ENCODE measurements at places on chromosomes 7 and 10.

GRCh38 chr7:26153241-26153822 lies 1.3 kb downstream of the NFE2L3 start:
- DNase-seq = no peak

DNA sequence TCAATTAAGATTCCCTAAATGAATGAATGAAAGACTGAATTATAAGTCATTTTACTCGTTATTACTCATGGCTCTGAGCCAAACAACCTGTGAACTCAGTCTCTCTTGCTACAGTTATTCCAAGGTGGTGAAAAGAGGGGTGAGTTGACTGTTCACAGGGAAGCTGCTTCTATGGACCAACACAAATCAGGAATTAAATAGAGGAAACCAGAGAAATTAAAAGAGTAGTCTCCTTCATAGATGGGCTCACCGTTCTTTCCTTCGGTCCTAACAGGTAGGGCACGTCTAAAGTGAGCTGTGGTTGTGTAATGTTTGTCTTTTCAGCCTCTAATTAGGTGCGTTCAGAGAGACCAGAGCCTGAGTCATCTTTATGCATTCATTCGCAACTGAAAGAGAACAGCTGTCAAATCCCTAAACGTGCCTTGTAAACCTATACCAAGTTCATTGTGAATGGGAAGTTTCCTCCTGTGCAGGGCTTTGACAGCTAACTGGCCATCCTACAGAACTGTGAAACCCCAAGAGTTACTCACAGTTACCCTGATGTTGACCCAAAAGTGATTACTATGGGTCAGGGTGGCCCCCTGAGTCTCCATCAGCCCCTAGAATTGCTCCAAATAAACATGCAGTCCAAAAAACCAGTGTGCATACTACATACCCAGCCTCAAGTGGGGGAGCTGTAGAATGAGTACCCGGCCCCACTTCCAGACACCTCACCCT lies 18.2 kb upstream of the C10orf53 start:
- DNase-seq = no peak

GRCh38 chr7:156603011-156603410 lies 37.6 kb upstream of the RNF32 start:
- no peak for DNase-seq

- no peak for DNase-seq
Measured at GRCh38 chr10:115956225-115957011, 316.6 kb downstream of the GFRA1 start.

DNA sequence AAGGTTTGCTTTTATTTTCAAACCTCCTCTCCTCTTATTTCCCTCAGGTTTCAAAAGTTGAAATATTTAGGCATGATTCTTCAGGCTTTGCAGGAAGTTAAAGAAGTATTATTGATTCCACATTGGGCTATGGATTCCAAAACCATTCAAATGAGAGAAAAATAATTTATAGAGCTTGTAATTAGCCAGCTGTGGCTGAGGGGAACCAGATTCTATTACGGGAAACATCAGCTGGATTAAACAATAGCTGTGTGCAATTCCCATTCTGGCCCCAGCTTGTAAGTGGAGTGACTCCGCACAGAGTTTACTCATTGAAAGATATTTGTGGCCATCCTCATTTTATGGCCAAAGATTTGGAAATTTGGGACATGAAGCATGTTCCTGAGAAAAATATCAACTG lies 77.0 kb upstream of the PHYHIPL start:
- no peak for DNase-seq

DNA sequence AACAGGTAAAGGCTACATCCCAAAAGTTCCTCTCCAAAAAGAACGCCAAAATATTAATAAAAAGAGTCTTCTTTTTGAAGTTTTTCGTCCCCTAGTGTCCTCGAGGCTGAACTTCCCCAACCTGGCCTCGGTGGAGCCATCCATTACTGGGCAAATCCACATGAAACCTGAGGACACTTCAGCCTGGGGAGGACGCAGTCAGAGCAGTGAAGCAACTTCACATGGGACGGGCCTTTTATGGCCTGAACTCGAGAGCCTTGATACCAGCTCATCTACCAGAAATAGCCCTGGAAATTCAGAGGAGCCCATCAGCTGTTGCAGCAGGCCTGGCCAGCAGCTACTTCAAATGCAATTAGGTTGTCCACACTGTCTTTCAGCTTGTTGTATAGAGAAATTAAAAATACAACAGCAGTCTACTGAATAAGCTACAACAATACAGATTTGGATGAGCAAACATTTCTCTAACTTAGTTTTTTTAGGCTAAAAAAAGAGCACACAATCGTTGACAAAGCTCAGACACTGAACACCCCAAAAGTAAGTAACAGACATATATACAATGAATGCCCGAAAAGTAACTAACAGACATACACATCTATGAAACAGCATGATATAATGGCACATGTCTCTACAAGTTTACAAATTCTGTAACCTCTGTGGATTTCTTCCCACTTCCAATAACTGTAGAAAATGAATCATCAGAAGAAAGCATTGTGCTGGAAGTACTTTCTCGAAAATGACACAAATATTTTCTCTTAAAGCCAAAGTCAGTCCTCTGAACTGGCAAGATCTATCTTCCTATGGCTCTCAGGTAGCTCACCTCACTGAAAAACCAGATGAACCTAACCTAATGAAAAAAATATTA lies at the start of gene SVIL:
SVIL (minus strand) TSS at position 208 of the 862 bp plus-strand sequence. CDS start 79,913 bp downstream, outside the sequence.
- DNase-seq = no peak

- DNase-seq = no peak
Measured at GRCh38 chr7:1743481-1744230, 73.6 kb downstream of the ELFN1 start.

DNA sequence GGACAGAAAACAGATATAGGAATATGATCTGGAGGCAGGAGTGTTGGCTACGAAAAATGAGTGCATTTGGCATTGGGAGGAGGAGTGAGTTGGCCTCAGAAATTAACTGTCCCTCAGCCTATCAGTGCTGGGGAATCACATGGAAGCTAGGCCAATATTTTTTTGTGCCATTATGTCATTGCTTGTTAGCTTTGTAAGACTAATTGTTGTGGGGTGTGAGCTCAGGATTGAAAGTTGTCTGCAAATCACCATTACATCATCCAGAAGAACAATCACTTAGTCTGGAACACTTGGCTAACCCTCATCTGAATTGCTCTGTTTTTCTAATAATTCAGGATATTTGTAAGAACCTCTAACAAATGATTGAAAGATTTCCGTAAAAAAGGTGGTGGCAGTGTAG lies 45.2 kb upstream of the SEMA3D start:
- no peak for DNase-seq

- no peak for DNase-seq
Measured at GRCh38 chr10:23088609-23089008, 6.8 kb upstream of the MSRB2 start.

GRCh38 chr7:108576116-108576515 lies 6.4 kb downstream of the DNAJB9 start:
- no peak for DNase-seq

- DNase-seq = no peak
Measured at GRCh38 chr7:132321387-132321786, 254.9 kb downstream of the PLXNA4 start.

DNA sequence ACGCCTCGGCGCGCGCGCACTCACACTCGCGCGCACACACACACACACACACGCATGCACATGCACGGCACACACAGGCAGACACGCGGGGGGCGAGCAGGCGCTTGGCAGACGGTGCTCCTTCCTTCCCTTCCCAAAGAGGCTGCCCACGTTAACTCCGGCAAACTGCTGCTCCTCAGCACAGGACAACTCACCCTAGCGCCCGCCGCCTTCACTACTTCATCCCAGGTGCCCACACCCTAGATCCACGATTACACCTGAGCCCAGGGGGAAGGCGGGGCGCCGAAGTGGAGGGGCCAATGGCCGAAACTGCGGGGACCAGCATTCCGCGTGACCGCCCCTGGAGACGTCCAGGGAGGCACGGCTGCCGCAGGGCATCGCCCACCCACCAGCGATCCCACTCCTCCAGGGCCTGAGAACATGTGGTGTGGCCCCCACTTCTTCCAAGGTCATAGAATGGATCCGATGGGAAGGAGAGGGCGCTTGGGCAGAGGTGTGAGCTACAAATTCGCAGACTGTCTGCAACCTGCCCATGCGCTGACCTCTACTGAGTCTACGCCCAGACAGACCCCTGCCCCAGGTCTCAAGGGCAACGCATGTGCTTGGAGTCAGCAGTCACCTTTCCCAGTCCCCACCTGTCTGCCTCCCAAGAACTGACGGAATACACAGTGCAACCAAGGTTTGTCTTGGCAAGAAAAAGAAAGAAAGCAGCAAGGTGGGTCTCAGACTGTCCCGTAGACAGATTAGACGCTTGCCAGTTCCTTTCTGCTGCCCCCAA lies 74.6 kb downstream of the CALN1 start:
- DNase-seq = no peak

DNA sequence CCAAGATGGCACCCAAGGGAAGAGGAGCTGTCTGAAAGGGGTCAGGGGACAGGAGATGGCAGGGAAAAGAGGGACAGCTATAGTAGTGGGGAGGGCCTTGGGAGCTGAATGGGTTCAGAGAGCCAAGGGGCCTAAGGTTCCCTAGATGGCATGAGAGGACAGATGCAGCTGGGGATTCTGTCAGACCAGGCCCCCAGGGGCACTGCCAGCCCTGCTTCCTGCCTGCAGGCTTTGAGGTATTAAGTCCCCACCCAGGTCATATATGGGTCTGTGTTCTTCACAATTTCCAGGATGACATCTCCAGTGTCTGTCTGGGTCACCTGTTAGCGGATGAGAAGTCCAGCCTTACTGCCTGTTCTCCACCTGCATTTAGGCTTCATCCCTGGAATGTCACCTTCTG lies 56.7 kb downstream of the NEURL1 start:
- no peak for DNase-seq

DNA sequence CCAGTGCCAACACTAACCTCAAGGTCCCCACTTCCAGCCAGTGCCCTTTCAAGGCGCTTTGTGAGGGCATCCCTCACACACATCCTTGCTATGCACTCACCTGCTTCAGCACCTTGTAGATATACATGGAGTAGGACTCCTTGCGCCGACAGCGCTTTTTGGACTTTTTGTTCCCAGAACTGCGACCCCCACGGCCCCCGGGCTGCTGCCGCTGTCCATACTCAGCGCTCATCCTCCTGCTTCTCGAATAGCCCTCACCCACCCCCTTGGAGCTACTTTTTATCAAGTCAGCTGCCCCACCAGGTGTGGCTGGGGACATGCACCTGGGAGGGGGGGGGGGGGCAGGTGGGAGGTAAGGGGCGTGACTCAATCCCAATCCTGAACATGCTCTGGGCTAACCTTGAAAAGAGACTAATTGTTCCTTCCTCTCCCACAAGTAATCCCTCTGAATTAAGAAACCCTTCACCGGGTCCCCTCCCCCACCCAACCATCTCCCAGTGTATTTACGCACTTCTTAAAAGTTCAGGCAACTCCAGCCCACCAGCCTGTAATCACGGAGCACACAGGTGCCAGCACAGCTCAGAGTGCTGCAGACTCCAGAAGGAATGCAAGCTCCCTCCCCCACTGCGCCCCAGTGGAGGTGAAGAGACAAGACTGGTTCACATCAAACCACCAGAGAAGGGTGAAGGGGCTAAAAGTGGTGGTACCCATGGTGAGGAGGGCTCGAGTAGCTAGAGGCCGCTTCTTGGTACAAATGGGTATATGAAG lies at the start of gene H2BK1:
H2BK1 (minus strand) TSS at position 402 of the 768 bp plus-strand sequence; CDS start at position 232, 170 bp downstream.
- DNase-seq = no peak

- DNase-seq = no peak
Measured at GRCh38 chr7:158816271-158816670, 13.0 kb downstream of the ESYT2 start.

- no peak for DNase-seq
Measured at GRCh38 chr10:115295213-115295805, 202.1 kb downstream of the ATRNL1 start.

GRCh38 chr10:70672165-70673042 lies at the start of gene ADAMTS14:
Gene ADAMTS14 (plus strand): TSS chr10:70672506. CDS start chr10:70672803, 297 bp downstream.
- no peak for DNase-seq

GRCh38 chr7:138645284-138645683 lies 55.9 kb downstream of the SVOPL start:
- no peak for DNase-seq

GRCh38 chr10:72334196-72334824 lies 20.4 kb downstream of the DNAJB12 start:
- no peak for DNase-seq

- DNase-seq = no peak
Measured at GRCh38 chr7:22444181-22444971, 55.6 kb downstream of the STEAP1B start.

- no peak for DNase-seq
Measured at GRCh38 chr7:110119883-110120581, 970.9 kb upstream of the LRRN3 start.

DNA sequence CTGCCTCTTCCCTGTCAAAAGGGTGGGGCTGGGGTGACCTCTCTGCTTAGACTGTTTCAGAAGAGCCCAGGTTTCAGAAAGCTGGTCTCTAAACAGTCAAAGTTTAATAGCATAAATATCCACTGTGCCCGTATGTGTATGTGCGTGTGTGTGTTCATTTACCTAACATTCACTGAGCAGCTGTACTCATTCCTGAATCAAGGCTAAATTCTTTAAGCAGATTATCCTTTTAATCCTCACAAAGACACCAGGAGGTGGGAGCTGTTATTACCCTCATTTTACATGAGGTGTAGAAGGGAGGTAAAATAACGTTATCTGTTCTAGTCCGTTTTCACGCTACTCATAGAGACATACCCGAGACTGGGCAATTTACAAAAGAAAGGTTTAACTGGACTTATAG lies 72.2 kb downstream of the RSU1 start:
- DNase-seq = no peak

- no peak for DNase-seq
Measured at GRCh38 chr10:132294561-132295318, 13.0 kb downstream of the STK32C start.

DNA sequence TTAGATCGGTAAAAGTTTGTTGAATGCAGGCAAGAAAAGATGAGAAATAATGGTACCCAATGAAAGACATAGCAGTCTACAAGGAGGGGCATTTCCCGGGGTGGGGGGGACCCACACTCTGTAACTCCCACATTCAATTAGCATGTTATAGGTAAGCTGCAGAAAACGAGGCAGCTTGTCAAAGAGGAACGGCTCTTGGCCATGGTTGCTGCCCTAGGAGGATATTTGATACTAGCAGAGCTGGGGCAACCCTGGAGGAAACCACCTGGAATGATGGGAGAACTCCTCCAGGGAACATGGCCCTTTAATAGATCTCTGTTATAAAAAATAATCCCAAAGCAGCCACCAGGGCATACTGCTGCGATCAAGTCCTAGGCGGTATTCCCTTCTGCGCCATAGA lies 98.5 kb downstream of the EGFR start:
- no peak for DNase-seq

DNA sequence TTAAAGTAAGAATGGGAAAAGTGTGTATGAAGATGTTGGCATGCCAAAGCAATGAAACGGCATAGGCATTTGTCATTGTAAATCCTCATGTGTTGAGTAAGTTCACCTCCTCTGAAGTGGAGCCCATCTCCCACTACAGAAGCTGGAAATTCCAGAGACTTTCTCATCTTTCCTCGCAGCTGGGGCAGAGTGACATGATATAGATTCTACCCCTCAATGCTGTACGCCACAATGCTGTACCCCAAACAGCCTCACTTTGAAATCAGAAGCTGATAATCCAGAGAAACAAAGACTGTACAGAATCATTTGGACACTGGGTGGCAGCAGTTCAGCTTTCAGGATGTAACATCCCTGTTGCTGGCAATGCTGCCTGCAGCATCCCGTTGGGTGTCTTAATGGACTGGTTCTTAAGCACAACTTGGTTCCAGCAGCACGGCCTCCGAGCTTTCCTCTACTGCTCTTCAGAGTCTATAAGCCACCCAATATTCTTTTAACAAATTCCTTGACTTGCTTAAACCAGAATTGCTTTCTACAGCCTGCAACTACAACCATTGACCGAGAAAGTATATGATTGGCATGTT lies 18.8 kb downstream of the ZC3HAV1L start:
- no peak for DNase-seq

- no peak for DNase-seq
Measured at GRCh38 chr10:18988338-18988737, 60.3 kb upstream of the MALRD1 start.

- DNase-seq = no peak
Measured at GRCh38 chr7:64893401-64893800, 9.7 kb upstream of the ZNF273 start.

Measured in BJ (cell line).